Activated CD4-positive, alpha-beta memory T cell treated with anti-CD3 and anti-CD28 coated beads, Interleukin-2, amount 10 ng/mL, durations not matched to agents 7 days and 5 days (primary cell): ENCODE measurements at places on chromosomes 7 and 10.

DNA sequence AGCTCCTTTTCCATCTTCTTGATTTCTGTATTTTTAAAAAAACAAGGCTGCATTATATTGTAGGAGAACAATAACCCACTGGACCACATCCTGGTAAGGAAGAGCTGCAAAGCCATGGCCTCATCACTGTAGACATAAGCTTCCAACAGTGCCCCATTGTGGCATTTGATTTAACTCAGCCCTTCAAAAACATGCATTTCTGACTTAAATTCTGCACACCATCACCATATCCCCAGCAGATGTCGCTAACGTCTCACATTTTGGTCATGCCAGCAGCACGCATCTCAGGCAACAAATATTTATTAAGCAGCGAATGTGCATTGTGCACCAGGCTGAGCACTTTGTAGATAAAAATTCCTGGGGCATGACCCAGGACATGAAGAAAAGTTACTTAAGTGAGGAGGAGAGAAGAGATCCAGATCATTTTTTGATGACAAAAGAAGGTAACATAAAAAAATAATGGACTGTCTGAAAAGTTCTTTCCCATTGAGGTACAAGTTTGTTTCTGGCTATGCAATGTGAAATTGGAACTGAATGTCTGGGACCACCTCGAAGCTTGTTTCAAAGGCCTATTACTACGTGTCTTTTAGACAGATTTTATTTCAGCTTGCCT lies 164.6 kb upstream of the CDCA7L start:
- peak; percentile 75 for DNase-seq

- no peak for DNase-seq
These were observed 35.9 kb upstream of the FZD1 start for GRCh38 chr7:91228327-91228726.

GRCh38 chr7:70506434-70506833 lies 625.5 kb upstream of the GALNT17 start:
- no peak for DNase-seq

- DNase-seq: no peak
These were observed 401.0 kb upstream of the NRP1 start for GRCh38 chr10:33735464-33735923.

GRCh38 chr10:124217906-124218804 lies 124.8 kb upstream of the CHST15 start:
- DNase-seq: no peak

GRCh38 chr10:12255048-12255447 lies 59.1 kb downstream of the CDC123 start:
- DNase-seq: no peak

DNA sequence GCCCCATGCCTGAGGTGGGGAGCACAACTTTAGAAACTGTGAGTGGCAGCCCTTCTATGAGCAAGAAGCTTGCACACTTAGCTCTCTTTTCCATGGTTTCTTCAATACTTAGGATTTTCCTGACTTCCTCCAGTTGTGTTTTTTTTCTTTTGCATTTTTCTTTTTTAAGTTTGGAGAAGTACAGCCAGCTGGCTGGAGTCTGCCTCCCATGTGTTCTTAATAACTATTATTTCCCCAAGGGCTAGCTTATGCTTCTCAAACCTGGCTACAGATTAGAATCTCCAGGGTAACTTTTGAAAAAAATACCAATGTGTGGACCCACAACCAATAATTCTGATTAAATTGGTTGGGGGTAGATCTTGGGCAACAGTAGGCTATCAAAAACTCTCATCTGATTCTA lies 37.4 kb upstream of the MEOX2 start:
- DNase-seq: no peak

DNA sequence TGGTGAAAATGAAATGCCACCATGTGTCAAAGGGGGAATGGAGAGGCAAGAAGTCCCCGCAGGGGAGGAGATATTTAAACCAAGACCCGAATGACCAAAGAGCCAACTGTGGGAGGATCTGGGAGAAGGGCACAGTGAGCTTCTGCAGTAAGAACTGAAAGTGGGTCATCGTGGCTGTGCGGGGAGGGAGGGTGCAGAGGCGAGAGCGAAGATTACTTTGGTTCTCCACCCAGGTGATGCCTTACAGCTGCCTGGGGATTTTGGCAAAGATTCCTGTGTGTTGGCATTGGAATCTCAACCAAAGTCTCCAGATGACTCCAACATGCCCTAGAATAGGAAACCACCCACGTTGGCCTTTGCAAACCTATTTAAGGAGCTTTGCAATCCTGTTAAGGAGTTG lies 44.2 kb upstream of the ADAM12 start:
- no peak for DNase-seq

DNA sequence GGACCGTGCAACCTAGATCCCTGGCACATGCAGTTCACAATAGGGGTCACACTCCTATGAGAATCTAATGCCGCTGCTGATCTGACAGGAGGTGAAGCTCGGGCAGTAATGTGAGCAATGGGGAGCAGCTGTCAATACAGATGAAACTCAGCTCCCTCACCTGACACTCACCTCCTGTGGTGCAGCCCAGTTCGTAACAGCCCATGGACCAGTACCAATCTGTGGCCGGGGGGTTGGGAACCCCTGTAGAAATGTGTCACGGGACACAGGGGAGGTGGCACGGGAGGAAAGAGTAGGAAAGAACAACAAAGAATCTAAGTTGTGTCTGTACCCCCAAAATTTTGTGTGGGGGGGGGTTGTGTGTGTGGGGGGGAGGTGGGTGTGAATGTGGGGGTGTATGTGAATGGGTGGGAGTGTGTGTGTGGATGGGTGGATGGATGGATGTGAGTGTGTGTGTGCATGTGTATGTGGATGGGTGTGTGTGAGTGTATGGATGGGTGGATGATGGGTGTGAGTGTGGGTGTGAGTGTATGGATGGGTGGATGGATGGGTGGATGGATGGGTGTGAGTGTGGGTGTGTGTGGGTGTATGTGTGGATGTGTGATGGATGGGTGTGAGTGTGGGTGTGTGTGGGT lies 33.1 kb downstream of the SFMBT2 start:
- no peak for DNase-seq

GRCh38 chr7:40305229-40305628 lies 170.4 kb downstream of the SUGCT start:
- DNase-seq: no peak

- no peak for DNase-seq
These were observed 13.6 kb downstream of the GIMAP4 start for GRCh38 chr7:150580638-150581394.

DNA sequence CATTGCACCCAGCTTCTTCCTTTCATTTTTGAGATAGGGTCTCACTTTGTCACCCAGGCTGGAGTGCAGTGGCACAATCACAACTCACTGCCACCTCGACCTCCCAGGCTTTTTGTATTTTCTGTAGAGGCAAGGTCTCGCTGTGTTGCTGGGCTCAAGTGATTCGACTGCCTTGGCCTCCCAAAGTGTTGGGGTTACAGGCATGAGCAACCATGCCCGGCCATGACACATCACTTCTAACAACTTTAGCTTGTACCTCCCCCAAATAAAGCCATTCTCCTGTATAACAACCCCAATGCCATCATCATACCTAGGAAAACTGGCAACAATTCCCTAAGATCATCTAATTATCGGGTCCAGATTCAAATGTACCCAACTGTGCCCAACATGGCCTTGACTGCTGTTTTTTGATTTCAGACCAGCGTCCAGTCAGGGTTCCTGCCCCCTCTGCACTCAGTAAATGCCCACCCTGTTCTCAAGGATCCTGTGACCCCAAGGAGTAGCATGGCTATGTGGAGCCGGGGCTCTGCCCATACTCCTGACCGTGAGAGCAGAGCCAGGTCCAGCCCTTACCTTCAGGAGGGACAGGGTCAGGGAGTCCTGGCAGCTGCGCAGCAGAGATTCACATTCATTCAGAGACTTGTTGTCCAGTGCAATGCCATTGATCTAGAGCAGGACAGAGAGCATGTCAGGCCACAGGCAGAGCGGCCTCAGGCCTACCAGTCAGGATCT lies 102.6 kb downstream of the DLG5 start:
- no peak for DNase-seq

- DNase-seq: no peak
These were observed 189.1 kb upstream of the FRMD4A start for GRCh38 chr10:14519785-14520184.

- no peak for DNase-seq
These were observed 53.8 kb downstream of the ST7 start for GRCh38 chr7:117006907-117007684.

- peak; percentile 56 for DNase-seq
These were observed 4.0 kb upstream of the RBM28 start for GRCh38 chr7:128347647-128348097.

DNA sequence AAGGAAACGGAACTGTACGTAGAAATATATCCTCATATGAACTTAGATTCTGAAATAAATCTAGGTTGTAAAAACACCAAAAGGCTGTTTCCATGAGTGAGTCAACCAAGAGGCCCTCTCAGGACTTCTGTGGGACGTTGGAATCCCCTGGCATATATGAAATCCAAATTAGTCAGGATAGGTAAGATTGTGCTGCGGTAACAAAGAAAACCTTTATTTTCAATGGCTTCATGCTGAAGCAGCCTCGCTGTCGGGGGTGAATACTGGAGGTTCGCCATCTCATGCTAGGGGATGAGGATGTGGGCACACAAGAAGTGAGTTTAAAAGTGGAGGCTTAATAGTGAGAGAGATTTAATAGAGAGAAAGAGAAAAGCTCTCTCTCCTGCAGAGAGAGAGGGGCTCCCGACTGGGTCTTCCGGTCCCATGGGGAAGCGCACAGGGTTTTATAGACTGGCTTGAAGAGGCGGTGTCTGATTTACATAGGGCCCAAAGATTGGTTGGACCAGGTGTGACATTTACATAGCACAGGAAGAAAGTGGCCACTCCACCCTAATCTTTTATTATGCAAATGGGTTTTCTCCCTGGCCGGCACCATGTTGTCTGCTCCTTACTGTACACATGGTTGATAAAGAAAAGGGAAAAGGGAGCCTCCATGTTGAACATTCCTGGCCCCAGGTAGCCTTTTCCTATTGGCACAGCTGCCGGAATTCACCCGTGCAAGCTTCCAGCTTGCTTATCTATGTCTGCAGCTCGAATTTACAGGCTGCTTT lies 52.3 kb upstream of the SEPHS1 start:
- DNase-seq: no peak

GRCh38 chr7:152615031-152615741 lies 60.8 kb downstream of the XRCC2 start:
- DNase-seq: no peak

DNA sequence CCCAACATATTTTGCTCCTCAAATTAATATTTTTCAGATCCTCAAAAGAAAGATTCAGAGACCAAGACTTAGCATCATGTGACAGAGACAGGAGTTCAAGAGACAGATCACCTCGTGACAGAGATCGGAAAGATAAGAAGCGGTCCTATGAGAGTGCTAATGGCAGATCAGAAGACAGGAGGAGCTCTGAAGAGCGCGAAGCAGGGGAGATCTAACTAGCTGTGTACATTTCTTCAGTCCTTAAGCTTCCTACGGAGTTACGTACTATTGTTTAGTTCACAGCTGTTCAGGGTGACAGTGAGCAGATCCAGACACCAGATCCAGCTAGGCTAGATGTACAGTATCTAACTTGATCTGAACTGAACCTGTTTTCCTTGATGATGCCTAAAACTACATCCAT lies 61.3 kb downstream of the KLRG2 start:
- no peak for DNase-seq

- DNase-seq: no peak
These were observed 3.1 kb downstream of the USP6NL start for GRCh38 chr10:11608159-11609013.

DNA sequence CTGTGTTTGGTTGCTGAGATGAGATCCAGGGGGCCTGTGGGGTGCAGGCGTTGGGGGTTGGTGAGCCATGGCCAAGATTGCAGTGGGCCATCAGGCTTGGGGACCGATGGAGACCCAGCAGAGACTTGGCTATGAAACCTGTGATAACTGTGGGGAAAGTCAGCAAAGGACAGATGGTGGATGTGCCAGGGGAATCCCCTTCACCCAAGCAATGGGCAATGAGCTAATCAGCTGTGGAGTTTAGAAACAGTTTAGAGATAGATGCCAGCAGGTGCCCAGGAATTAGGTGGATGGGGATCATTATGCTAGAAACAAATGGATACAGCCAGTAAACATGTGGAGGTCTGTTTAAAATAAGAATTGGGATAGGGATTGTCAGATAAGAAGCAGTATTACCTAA lies 151.4 kb upstream of the FERD3L start:
- DNase-seq: no peak

GRCh38 chr10:22443175-22443901 lies 98.0 kb downstream of the SPAG6 start:
- no peak for DNase-seq

DNA sequence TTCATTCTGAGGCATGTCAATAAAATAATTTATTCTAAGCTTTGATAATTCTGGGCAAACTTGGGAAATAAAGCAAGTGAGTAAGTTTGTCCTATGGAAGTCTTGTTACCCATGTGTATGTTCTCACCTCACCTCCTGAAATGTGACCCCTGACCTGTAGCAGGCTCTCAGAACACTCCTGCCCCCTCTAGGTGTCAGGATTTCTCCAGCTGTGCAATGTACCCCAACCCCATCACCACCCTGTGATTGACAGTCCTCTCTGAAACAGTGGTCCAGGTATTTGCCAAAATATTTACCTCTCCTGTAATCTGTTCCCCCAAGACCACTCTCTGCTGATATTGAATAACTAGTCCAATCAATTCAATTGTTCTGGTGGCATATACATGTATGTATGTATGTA lies 122.6 kb upstream of the PTER start:
- no peak for DNase-seq

GRCh38 chr7:33726582-33726981 lies 178.8 kb upstream of the BMPER start:
- DNase-seq: no peak

DNA sequence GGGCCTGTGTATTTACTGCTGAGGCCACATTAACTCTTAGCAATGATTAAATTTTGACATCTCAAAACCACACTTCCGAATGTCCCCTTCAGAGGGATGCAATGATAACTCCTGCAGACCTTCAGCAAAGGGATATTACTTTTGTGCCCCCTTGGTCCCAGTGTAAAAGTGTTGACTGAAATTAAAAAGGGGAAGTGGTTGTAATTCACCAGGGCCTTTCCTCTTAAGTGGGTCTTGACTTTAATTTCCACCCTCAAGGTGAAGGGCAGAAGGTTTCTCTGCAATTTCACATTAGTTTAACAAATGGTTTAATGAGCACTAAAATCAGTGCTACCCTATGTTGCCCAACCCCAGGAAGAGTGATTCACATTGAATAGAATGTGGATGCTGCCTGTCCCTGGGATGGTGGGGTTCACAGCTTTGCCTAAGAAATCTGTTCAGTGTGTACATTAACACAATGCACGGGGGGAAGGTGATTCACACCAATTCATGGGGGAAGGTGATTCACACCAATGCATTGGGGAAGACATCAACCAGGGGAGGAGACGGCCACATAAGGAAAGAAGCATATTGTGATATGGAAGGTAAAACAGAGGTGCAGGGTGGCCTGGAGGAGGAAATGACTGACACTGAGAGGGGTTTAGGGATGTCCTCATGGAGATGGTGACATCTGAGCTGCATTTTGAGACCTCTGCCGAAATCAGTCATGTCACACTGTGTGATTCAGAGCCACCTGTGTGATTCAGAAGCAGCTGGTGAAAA lies 19.4 kb upstream of the TNS3 start:
- no peak for DNase-seq

DNA sequence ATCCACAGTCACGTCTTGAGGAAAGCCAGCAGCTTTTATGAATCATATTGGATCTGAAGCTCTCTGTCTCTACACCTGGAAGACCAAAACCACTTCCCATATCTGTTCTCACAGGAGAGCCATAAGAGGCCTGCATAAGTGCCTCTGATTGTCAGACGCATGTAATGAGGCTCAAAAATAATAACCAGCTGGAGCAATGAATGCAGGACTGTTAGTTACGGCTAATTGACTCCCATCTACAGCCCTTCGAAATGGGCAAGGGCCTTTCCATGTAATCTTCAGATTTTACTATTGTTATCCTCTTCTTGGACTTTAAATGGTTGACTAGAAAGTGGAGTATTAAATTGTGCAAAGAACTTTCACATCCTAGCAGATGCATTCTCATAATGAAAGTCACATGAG lies 4.4 kb upstream of the SEMA3C start:
- no peak for DNase-seq
